Suprapubic skin (tissue), 4 donors: ENCODE measurements at places on chromosomes 1 and 21.

DNA sequence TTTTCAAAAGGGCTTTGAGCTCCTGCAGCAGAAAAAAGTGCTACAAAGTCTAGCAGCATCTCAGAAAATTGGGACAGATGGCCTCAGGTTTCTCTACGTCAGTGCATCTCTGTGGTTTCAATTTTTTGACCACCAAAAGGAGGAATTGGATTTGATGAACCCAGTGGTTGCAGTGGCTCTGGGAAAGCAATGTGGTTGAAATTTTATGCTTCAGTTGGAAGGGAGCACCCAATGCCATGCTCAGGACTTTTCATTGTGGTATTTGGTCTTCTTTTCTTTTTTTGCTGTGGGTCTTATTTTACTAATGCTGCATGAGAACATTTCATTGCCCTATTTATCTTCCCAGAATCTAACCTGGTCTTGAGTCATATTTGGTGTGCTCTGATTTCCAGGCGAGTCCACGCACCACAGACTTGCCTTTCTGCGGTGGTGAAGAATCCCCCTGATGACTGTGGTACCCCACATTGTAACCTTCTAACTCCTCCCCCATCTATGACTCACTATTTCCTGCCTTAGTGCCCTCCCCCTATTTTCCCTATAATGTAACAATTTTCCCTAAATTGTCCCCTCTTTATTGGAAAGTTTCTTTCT, 56.7 kb downstream of the S1PR1 start:
- DNase-seq, result no peak
- no peak overlapping the region for H3K27ac ChIP-seq
- no peak overlapping the region for H3K4me3 ChIP-seq

DNA sequence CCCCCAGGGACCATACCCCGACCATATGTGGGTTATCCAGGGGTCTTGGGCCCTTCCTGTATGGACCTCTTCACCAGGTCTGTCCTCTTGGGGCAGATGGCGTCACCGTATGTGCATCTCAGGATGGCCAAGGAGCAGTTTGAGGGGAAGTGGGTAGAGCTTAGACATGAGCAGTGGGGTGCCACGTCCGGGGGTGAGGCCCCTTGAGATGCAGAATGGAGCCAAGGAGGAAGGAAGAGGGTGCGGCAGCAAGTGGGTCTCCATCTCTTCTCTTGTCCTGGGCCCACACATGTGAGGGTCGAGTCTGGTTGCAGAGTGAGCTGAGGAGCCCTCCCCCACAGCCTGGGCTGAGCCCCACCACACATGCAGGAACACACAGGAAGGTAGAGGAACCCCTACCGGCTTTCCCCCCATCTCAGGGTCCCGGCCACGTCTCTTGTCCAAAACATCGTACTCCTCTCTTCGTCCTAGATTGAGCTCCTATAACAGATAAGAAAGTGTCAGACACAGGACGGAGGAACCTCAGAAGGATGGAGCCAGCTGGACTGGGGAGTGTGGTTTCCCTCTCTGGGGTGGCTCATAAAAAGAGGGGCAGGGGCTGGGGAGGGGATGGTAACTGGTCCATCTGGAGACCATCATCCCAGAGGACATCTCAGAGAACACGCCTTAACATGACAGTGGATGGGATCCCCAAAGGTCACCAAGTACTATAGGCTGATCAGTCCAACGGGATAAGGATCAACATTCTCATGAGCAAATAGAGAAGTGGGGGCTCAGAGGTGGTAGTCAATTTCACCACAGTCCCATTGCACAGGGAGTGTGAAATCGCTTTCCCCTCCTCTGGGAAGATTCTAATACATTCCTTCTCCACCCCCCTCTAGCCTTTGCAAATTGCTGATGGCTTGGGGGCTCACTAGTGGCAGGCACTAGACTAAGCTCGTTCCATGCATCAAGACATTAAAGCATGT, 79.9 kb downstream of the CD247 start:
- H3K27me3 ChIP-seq, result peaks cover 15% of the 10 kb centered on the region
- peaks cover 17% of the 10 kb centered on the region for H3K4me1 ChIP-seq
- H3K4me3 ChIP-seq, result peak overlapping the region; percentile 52
- peak; percentile 49 for DNase-seq
- H3K36me3 ChIP-seq, result no peaks in the 10 kb centered on the region

GRCh38 chr1:31101147-31101502, 35.6 kb upstream of the PUM1 start:
- H3K27me3 ChIP-seq, result no peaks in the 10 kb centered on the region
- H3K4me3 ChIP-seq, result no peak overlapping the region
- peaks cover 17% of the 10 kb centered on the region for H3K4me1 ChIP-seq
- no peaks in the 10 kb centered on the region for H3K36me3 ChIP-seq
- DNase-seq, result no peak

DNA sequence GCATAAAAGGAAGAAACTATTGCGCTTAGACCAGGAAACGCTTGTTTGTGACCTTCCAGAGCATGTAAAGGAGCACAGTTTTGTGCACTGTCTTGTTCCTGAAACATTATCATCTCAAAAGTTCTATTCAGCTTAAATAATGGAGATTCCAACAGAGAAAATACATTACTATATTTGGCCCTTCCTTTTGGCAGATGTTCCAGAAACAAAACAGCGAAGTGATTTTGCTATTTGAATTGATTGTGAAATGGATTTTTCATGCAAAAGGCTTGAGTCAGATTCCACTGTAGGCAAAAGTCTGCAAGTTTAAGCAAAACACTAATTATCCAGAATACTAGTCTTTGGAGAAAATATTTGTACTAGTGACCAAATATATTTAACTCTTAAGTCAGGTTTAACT, 80.3 kb upstream of the PTBP2 start:
- no peaks in the 10 kb centered on the region for H3K36me3 ChIP-seq
- H3K27ac ChIP-seq, result no peak overlapping the region
- no peak for DNase-seq
- H3K27me3 ChIP-seq, result no peaks in the 10 kb centered on the region
- no peaks in the 10 kb centered on the region for H3K4me1 ChIP-seq

GRCh38 chr1:65953170-65953569, 160.5 kb downstream of the PDE4B start:
- H3K36me3 ChIP-seq, result no peaks in the 10 kb centered on the region
- H3K4me3 ChIP-seq, result no peak overlapping the region
- no peak overlapping the region for H3K27ac ChIP-seq
- H3K4me1 ChIP-seq, result no peaks in the 10 kb centered on the region

GRCh38 chr1:92125204-92125603, 45.1 kb downstream of the BTBD8 start:
- peaks cover 3% of the 10 kb centered on the region for H3K36me3 ChIP-seq
- H3K4me3 ChIP-seq, result no peak overlapping the region
- H3K27ac ChIP-seq, result no peak overlapping the region
- no peaks in the 10 kb centered on the region for H3K4me1 ChIP-seq

DNA sequence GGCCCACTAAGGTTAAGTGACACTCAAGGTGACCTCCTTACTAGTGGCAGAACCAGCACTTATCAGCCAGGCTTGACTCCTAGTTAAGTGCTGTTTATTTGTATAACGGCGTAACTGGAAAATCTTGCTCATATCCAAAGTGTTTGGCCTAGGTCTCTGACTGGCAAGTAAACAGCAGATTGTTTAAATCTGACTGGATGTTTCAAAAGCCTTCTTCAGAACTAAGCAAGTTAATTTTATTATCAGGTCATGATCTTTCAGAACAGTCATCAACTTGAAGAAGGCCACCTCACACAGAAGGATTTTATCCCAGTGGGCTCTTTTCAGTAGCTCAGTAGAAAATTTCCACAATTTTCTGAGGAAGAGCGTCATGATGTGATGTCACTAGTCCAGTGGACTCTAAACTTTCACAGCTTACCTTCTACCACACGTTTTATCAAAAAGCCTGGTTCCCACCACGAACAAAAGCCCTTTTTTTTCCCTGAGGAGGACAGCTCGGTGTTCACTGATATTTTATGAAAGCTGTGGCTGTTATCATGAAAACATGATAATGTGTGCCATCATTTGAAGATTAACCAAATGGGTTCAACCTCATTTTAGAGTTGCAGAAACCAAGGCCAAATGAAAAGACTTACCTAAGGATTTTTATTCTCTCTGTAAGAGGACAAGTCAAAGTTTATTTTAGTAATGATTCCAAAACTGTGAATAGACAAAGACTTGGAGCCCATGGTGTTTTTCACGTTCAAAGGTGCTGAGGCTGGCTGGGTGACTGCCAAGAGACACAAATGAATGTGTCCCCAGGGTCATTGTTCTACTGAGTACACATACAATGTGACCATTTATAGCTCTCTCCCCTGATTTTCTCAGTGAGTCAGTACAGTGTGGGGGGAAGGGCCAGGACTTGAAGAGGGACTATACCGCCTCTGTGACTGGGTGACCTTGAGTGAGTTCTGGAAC, 9.1 kb downstream of the SGIP1 start:
- H3K4me3 ChIP-seq, result no peak overlapping the region
- H3K36me3 ChIP-seq, result no peaks in the 10 kb centered on the region
- no peak for DNase-seq
- no peaks in the 10 kb centered on the region for H3K27me3 ChIP-seq
- no peak overlapping the region for H3K27ac ChIP-seq

DNA sequence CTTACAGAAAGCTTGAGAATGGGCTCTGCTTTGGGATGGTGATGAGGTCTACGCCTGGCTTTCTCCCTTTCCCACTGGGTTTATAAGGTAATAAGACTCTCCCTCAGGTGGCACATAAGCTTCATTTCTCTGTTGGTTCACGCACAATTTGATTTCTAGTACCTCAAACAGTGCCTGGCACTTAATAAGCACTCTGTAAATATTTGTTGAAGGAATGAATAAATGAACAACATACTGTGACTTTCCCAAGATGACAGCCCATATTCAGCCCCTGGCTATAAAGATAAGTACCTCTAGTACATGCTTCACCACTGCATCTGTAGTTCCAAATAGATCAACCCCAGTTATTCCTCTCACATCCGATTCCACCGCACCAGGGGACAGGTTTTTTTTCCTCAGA, 17.8 kb downstream of the COPA start:
- H3K36me3 ChIP-seq, result peaks cover 91% of the 10 kb centered on the region
- H3K4me1 ChIP-seq, result no peaks in the 10 kb centered on the region
- no peak overlapping the region for H3K27ac ChIP-seq
- H3K27me3 ChIP-seq, result no peaks in the 10 kb centered on the region

GRCh38 chr1:226568975-226569741, 20.6 kb downstream of the STUM start:
- H3K4me1 ChIP-seq, result peaks cover 16% of the 10 kb centered on the region
- H3K27ac ChIP-seq, result peak overlapping the region; percentile 59
- H3K36me3 ChIP-seq, result no peaks in the 10 kb centered on the region
- no peak overlapping the region for H3K4me3 ChIP-seq
- peaks cover 5% of the 10 kb centered on the region for H3K27me3 ChIP-seq

DNA sequence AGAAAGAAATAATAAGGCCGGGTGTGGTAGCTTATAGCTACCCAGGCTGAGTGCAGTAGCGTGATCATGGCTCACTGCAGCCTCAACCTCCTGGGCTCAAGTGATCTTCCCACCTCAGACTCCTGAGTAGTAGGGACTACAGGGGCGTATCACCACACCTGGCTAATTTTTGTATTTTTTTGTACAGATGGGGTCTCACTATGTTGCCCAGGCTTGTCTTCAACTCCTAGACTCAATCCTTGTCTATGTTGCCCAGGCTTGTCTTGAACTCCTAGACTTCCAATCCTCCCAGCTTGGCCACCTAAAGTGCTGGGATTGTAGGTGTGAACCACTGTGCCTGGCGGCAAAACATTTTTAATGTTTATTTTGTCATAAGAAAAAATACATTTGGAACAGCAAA, 30.5 kb downstream of the MIXL1 start:
- DNase-seq, result no peak
- H3K4me1 ChIP-seq, result no peaks in the 10 kb centered on the region
- H3K27ac ChIP-seq, result no peak overlapping the region
- H3K27me3 ChIP-seq, result no peaks in the 10 kb centered on the region

- no peak overlapping the region for H3K27ac ChIP-seq
- H3K36me3 ChIP-seq, result peaks cover 57% of the 10 kb centered on the region
- H3K27me3 ChIP-seq, result no peaks in the 10 kb centered on the region
- no peak overlapping the region for H3K4me3 ChIP-seq
- H3K4me1 ChIP-seq, result no peaks in the 10 kb centered on the region
These were observed 23.9 kb downstream of the TMCO4 start for GRCh38 chr1:19775831-19776230.

- H3K4me3 ChIP-seq, result no peak overlapping the region
- DNase-seq, result no peak
- H3K27ac ChIP-seq, result no peak overlapping the region
- H3K4me1 ChIP-seq, result no peaks in the 10 kb centered on the region
- H3K36me3 ChIP-seq, result no peaks in the 10 kb centered on the region
- H3K27me3 ChIP-seq, result peaks cover 7% of the 10 kb centered on the region
These were observed 113.4 kb downstream of the ERG start for GRCh38 chr21:38384675-38385426.

GRCh38 chr1:155569988-155570592, 7.5 kb upstream of the ASH1L start:
- no peaks in the 10 kb centered on the region for H3K36me3 ChIP-seq
- no peak for DNase-seq
- peaks cover 3% of the 10 kb centered on the region for H3K4me1 ChIP-seq
- H3K27ac ChIP-seq, result no peak overlapping the region
- H3K27me3 ChIP-seq, result no peaks in the 10 kb centered on the region
- H3K4me3 ChIP-seq, result no peak overlapping the region

DNA sequence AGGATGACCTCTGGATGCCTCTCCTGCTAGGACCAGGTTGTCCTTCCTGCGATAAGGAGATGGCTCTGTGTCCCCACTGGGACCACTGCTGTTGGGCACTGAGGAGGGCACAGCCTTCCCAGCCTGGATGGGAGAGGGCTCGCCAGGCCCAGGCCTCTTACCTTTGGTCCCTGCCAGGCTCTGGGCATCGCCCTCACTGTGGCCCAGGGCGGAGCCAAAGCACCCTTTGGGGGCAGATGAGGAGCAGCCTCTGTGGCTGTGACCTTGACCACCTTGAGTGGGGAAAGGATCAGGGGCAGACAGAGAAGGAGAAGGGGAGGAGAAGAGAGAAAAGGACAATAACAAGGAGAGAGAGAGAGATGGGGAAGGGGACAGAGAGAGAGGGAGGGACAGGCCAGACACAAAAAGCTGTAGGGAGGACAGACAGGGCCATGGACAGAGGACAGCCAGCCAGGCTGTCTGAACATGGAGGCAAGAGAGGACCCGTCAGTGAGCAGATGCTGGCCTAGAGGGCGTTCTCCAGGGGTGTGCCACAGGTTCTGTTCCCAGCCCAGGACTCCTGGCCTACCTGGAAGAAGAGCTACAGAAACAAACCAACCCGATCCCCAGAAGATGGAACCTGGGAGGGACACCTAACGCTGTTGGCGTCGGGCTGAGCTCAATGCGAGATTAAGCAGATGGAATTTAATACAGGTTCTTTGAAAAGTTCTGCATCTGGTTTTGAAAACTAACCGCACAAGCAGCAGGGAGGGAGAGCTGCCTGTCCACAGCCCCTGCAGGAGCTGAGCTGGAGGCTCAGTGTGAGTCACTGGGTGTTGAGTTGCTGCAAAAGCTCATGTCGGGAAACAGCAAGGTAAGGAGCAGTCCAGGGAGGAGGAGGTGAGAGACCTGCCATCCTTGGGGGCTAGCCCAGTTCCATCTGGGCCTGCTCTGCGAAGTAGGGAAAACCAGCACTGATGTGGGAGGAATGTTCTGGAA, 262.1 kb downstream of the PTPRU start:
- peaks cover 15% of the 10 kb centered on the region for H3K27me3 ChIP-seq
- H3K27ac ChIP-seq, result no peak overlapping the region
- H3K4me3 ChIP-seq, result no peak overlapping the region
- H3K4me1 ChIP-seq, result peaks cover under 1% of the 10 kb centered on the region

- H3K27ac ChIP-seq, result peak overlapping the region; percentile 98
- no peak for DNase-seq
- H3K36me3 ChIP-seq, result peaks cover 3% of the 10 kb centered on the region
- peaks cover 50% of the 10 kb centered on the region for H3K4me1 ChIP-seq
These were observed 777 bp downstream of the LRRC41 start for GRCh38 chr1:46302641-46303037.

GRCh38 chr1:30934613-30935012, 26.1 kb upstream of the SDC3 start:
- no peak overlapping the region for H3K27ac ChIP-seq
- no peaks in the 10 kb centered on the region for H3K27me3 ChIP-seq
- DNase-seq, result no peak
- no peak overlapping the region for H3K4me3 ChIP-seq
